Fibroblast of skin of right quadriceps (primary cell): ENCODE measurements at places on chromosomes 12 and 14.

DNA sequence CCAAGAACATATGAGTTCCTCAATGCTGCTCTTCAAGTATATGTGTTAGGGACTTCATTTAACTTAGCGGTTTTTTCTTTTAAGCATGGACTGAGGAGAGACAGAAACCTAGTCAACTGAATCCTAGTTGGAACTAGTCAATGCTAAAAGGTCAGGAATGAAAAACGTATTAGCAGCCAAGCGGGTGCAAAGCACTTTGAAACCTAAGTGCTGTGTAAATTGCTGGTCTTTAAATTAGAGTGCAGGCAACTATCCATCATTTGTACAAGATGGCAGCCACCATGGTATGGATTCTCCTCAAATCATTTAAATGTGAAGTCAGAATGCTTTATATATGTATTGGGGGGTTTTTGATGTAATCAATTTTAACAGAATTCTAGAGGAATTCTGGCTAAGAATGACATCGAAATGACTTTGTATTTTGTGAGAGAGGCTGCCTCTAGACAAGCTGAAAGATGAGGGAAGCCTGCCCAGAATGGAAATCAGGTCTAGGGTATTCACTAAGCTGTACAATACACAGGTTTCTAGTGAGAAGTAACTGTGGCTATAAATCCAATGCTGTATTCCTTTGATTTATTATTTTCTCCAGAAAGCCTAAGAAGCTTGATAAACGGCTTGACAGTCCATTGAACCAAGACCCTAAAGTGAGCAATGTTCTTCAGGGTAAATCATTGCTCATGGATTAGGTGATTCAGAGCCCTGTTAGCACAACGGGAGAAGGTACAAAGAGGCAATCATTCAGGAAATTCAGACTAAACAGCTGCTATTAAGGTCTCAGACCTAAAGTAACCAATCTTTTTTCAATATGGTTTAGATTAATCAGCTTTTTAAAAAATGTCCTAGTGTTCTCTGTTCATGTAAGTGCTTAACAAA lies 198.8 kb downstream of the ANO2 start:
- DNase-seq: no peak

DNA sequence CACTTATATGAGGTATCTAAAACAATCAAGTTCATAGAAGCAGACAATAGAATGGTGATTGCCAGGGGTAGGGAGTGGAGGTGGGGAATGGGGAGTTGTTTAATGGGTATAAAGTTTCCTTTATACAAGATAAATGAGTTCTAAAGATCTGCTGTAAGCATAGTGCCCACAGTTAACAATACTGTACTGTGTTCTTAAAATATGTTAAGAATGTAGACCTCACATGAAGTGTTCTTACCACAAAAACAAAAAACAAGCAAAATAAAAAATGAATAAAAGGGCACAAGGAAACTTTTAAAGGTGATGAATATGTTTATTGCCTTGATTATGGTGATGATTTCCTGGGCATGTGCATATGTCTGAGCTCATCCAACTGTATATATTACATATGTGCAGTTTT lies 211.8 kb downstream of the MSRB3 start:
- peak; percentile 55 for DNase-seq

- no peak for DNase-seq
Observed at GRCh38 chr14:74015963-74016362, 3.1 kb downstream of the ENTPD5 start.

DNA sequence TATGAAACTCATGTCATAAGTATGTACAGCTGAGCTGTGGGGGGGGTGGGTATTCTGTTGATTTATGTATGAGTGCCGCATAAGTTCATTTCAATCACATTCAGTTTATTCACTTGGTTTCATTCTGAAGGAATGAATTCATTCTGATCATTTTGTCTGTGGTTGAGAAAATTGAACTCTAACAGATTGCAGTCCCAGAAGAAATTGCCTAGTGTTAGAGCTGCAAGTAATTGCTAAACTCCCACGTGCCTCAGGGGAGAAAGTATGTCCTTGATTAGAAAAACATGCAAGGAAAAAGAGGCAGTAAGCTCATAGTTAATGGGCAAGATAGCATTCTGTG lies 442.4 kb upstream of the MGAT4C start:
- peak; percentile 93 for DNase-seq

GRCh38 chr12:100919116-100919515 lies 124.5 kb downstream of the ANO4 start:
- no peak for DNase-seq

DNA sequence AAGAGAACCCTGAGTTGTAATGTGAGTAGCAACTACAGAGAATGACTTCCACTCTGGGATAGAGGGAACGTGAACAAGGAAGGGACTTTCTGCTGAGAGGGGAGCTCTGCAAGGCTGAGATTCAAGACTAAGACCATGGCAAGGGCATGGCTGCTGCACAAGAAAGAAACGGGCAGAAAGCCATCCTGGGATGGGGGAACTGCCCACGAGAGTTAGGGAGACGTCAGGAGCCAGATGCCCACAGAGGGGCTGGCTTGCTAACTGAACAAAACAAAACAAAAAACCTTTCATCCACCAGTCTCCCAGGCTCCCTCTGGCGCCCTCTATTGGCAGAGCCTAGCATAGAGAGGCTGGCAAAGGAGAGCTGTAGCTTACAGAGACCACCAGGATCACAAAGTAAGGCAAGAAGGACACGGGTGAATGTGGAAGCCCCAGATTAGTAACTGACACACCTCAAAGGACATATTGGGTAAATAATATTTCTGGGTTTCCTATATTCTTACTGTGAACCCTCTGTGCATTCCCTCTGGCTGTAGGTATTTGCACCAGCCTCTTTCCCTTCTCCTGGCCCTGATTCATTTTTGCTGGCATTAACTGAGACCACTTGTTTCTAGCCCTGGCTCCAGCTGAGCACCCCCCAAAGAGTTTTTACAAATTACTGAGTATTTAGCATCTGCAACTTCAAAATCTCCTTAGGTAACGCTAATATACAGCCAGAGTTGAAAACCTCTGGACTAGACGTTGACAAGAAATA lies 338.3 kb downstream of the EMP1 start:
- DNase-seq: peak; percentile 66

- DNase-seq: no peak
Observed at GRCh38 chr12:573232-573631, 90.0 kb downstream of the NINJ2 start.

DNA sequence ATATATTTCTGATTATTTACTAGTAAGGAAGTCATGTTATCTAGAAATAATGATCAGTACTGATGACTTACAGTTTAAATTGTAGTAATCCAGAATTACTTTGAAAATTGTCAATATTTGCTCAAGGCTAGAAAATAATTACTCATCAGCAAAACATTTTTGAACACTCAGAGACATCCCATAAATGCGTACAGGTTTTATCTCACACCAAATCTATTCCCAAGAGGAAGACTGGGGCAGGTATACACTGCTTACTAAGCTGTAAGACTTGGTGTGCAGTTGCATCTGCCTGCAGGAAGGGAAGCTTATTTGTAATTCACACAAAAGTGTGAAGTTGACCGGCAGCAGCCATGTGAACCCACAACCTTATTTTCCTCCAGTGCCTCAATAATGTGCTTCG lies 146.4 kb downstream of the CCER1 start:
- DNase-seq: no peak

DNA sequence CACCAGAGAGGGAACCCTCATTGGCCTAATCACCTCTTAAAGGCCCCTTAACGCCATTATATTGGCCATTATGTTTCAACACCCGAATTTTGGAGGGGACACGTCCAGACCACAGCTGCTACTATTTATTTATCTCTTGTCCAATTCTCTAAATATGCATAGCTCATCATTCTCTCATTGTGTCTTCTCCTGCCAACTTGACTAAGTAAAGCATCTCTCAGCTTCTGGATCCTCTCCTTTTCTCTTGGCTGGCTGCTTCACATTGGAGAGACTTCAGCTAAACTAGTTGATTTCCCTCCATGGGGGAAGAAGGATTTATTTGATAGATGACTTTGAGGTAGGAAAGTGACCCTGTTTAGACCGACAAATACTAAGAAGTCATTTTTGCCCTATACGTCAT lies 120.4 kb upstream of the KRR1 start:
- no peak for DNase-seq

DNA sequence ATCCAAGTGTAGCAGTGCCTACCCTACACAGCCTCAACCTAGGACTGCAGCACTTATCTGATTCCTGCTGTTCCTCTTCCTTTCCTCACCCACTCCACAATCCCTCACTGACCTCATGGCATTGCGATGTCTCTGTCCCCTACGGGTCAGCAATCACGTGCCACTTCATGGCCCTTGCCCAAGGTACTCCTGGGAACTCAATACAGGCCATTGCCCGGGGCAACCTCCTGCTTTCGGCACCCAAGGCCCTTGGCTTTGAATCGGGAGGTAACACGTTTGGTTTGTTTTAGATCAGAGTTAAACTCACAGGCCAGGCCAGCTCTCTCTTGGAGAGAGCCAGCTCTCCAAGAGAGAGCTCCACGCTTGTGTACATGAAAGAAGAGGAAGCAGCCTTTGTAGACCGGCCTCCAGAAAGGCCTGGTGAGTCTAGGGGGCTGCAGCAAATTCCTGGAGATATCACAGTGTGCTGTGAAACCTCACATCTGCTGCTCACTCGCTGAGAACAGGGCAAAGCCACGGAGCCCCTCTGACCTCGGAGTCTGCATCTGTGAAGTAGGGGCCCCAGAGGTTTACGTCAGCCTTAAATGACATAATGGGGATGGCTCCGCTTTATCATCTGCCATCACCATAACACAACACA lies 12.2 kb downstream of the CLMN start:
- no peak for DNase-seq

DNA sequence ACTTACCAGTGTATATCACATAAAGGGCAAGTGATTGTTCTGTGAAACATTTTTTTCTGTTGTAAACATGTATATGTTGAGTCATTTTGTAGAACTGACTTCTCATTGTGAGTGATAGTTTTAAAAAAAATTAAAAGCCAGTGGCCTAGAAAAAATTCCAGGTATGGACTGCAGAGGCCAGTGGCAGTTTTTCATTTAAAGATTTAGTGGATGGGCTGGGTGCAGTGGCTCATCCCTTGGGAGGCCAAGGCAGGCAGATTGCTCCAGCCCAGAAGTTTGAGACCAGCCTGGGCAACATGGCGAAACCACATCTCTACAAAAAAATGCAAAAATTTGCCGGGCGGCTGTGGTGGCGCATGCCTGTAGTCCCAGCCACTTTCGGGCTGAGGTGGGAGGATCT lies 84.7 kb upstream of the MDM1 start:
- DNase-seq: peak; percentile 69

- DNase-seq: no peak
Observed at GRCh38 chr12:55686366-55687010, 21.2 kb downstream of the ITGA7 start.

- DNase-seq: no peak
Observed at GRCh38 chr12:1853716-1854115, 33.4 kb downstream of the LRTM2 start.

GRCh38 chr12:48933664-48934311 lies 8.5 kb upstream of the FKBP11 start:
- no peak for DNase-seq

GRCh38 chr14:102418853-102419240 lies 56.1 kb downstream of the TECPR2 start:
- no peak for DNase-seq

- no peak for DNase-seq
Observed at GRCh38 chr14:104784846-104785707, 10.5 kb downstream of the AKT1 start.

DNA sequence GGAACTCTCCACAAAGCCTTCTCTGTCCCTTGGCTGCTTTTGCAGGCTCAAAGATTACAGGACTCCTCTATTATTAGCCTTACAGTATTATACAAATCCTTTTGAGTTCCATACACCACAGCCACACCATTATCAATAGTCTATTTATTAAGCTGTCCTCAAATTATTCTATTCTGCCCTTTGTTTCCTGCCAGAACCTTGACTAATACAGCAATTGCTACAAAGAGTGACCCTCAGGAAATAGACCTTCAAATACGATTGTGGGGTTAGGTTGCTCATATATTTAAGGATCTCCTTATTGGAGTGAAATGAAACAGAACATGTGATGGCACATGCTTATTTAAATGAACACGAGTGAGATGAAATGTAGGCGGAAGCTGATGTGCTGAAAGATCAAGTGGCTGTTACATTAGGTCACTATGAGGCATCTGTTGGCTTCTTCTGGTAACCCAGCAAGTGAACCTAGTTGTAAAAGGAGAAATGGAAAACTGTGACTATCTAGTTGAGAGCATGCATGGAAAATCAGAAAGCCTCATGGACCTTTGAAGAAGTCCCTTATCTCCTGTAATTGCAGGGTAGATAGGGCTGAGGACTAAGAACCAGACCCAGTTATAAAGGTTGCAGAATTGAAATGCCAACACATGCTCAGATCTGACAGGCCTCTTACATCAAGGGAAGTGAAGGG lies 75.5 kb downstream of the AVPR1A start:
- no peak for DNase-seq
